ENCODE measurements at places on chromosomes 2 and 18.

DNA sequence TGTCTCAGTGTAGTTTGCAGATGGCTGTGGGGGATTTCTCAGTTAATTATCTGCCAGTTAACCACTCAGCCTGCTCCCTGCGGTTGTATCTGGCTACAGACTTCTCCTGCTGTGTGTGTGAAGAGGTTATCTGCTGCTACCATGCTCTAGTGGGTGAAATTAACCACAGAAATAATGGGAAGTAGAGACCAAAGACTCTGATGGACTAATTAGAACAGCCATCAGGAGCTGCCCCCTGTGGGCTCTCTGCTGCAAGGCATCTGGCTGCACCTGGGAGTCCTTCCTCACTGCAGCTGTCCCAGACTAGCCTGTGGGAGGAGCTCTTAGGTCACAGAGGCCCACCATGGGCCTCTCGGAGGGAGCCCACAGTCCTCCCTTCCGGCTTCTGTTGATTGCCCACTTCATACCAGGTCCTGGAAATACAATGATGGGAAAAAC, 66.6 kb downstream of the CTIF start:
- no peak for DNase-seq

DNA sequence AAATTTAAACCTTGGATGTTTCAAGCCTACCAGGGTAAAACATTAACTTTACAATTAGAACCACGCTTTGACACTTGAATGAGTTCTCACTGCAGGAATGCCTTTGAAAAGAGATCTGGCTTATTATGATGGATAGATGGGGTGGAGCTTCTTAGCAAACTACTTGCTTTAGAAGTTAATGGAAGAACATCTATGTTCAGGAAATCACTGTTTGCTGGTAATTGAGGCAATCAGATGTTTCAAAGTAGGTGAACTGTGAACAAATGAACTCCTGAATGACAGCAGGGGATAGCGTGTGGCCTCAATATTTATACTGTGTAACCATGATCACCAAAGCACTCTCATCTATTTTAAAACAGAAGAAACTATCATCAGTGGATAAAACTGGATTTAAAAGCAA, 383.6 kb downstream of the PIK3C3 start:
- DNase-seq, result peak; percentile 3

- DNase-seq, result no peak
These were observed 41.1 kb upstream of the RALBP1 start for GRCh38 chr18:9434122-9434701.

DNA sequence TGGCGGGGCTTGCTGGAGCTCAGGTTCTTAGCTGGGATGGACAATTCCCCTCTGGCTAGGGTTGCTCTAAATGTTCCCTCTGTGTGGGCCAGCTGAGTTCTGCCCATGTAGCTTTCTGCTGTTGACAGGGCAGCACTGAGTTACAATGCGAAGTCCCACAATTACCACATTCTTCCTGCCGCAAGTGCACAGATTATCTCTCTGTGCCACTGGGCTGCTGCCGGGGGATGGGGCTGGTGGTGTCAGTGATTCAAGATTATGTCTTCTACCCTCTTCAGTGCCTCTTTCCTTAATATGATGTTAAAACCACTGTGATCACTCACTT, 708.1 kb downstream of the SLC4A3 start:
- DNase-seq, result no peak

- no peak for DNase-seq
These were observed 24.4 kb downstream of the EMILIN2 start for GRCh38 chr18:2871111-2871720.

- DNase-seq, result no peak
These were observed 317.2 kb upstream of the CDH2 start for GRCh38 chr18:28494151-28494550.

- DNase-seq, result no peak
These were observed 61.7 kb upstream of the LCLAT1 start for GRCh38 chr2:30385327-30385726.

DNA sequence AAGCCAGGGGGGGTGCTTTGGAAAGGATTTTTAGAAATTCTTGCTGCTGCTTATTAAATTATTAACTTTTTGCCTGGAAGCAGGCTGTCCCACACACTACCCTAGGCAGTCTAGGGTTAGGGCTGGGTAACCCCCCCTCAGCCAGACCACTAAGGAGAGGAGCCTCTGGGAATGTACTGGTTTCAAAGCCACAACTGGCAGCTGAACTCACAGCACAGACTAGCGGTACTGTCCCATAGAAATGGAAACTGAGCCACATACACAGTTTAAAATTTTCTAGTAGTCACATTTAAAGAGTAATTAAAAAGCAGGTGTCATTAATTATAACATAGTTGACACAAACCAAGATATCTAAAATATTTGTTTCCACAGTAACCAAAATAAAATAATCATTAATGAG, 50.1 kb downstream of the SPRED2 start:
- DNase-seq, result no peak

Data from right renal pelvis (tissue), 4 donors.